ENCODE measurements at places on chromosomes 4 and X.

- no peak for DNase-seq
These were observed 1525.7 kb upstream of the TENM3 start for GRCh38 chr4:180717451-180718033.

GRCh38 chr4:119623025-119623424 lies 5.6 kb downstream of the PDE5A start:
- no peak for DNase-seq

- no peak for DNase-seq
These were observed 22.6 kb downstream of the UVSSA start for GRCh38 chr4:1369479-1370079.

GRCh38 chrX:97267396-97268181 lies 383.9 kb downstream of the RPA4 start:
- DNase-seq, result no peak

DNA sequence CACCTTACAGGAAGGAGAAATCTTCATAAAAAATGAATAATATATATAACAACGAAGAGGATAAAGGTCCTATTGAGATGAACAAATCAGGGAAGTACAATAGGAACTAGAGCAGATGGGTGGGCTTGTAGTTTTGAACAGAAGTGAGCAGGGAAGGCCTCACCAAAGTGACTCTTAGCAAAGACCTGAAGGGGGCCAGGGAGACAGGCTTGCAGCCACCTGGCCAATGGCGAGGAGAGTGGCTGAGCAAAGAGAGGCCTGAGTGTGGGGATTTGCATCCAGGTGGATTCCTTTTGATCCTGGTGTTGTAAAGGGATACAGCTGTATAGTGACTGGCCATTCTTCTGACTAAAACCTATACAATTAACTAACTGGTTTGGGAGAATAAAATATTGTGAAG lies 354.1 kb downstream of the CAMK2D start:
- no peak for DNase-seq

DNA sequence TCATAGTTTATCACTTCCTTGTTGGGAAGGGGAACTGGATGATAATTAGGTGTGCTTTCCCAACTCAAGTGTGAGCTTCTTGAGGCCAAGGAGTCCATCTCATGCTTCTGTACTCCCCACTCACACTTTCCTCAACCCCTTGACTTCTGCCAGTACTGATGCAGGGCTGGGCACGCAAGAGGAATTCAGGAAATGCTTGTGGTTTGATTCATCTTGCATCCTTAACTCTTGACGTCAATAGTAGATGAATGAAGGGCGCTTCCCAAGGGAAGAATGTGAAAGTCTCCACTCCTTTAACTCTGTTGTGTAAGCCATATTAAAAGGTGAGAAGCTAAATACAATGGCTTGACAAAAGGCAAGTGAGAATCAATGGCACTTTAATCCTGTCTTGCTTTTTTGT lies 101.8 kb downstream of the AGTR2 start:
- no peak for DNase-seq

DNA sequence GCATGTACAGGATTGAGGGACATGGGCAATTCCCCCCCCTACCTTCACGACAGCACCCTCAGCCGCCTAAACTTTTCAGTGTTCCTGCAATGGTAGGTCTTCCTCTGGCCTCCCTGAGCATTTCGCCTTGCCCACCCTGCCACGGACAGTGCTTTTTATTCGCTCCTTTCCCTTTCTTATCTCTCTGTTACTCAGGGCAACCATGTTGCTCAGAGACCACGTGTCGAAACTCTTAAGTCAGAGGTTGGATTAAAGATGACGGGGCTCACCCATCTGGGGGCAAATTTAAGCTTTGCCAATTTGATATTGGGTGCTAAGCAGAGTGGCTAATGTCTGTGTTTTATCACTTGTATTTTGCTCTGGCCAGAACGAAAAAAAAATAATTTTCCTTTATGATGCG lies 20.4 kb downstream of the TENM3 start:
- no peak for DNase-seq

- DNase-seq, result no peak
These were observed 24.6 kb upstream of the CD40LG start for GRCh38 chrX:136623396-136623795.

- no peak for DNase-seq
These were observed 164.4 kb downstream of the CXXC4 start for GRCh38 chr4:104330125-104330905.

DNA sequence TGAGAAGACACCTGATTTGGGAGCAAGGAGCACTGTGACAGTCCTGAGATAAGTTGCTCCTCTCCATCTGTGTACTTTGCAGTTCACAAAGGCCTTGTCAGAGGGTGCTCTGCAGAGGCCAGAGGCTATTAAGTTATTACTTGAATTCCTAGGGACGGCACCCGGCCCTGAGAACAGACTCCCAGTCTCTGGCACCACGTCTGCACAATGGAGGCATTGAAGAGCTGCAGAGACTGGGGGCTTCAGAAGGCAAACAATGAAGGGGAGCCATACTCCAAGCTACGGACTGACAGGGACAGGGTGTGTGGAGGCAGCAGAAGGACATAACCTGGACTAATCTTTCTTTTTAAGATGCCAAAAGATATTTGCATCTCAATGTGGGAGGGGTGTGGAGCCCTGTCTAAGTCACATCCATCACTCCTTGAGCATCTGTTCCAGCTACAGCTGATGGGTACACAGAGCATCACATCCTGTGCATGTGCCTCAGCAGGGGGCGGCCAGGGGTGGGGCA lies 11.5 kb downstream of the RASGEF1B start:
- no peak for DNase-seq

DNA sequence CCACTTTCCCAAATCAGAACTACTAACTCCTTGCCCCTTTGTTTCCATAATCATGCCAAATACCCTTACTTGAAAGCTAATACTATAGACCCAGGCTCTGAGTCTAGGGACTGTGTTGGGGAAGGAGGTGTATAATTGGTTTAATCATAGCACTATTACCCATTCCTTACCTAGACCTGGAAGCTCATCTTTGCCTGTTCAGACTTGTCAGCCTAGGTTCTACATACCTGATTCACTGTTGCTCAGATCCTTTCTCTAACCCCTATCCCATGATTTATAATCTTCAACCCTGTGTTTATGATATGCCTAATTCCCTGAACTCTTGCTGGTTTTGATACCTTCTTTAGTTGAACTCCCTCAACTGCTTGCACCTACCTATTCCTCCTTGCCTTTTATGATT lies 123.1 kb upstream of the GRIA3 start:
- no peak for DNase-seq

DNA sequence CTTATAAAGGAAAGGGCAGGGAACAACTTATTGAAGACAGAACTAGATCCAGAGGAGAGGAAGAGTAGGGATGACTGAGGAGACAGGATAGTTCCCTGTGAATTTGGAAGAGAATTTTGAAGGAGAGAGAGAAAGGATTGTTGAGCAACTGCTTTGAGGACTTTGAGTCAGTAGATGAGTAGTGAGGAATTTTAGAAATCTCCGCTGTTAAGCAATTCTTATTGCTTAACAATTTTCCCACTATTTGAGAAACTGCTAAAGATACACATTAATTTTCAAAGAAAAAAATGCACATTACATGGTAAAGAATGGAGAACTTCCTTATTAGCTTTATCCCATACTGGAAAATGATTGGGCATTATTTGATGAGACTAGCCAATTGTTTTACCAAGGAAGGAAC lies 116.3 kb upstream of the NRK start:
- DNase-seq, result no peak

DNA sequence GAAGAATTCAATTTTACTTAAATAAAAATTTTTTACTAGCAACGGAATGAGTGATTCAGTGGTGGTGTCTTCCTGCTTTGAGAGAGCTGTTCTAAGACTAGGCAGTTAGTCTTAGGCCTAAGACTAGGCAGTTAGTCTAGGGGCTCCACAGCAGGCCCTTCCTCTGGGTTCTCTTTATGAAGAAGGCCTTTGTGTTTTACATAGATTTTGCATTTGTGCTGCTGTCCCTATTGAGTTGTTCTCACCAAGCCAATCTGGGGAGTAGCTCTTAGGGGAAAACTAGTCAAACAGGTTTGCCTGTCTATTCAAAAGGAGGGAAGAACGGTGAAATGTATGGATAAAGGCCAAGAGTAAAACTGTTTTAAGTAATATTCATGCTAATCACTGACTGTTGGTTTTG lies 7.6 kb downstream of the UGT8 start:
- no peak for DNase-seq

DNA sequence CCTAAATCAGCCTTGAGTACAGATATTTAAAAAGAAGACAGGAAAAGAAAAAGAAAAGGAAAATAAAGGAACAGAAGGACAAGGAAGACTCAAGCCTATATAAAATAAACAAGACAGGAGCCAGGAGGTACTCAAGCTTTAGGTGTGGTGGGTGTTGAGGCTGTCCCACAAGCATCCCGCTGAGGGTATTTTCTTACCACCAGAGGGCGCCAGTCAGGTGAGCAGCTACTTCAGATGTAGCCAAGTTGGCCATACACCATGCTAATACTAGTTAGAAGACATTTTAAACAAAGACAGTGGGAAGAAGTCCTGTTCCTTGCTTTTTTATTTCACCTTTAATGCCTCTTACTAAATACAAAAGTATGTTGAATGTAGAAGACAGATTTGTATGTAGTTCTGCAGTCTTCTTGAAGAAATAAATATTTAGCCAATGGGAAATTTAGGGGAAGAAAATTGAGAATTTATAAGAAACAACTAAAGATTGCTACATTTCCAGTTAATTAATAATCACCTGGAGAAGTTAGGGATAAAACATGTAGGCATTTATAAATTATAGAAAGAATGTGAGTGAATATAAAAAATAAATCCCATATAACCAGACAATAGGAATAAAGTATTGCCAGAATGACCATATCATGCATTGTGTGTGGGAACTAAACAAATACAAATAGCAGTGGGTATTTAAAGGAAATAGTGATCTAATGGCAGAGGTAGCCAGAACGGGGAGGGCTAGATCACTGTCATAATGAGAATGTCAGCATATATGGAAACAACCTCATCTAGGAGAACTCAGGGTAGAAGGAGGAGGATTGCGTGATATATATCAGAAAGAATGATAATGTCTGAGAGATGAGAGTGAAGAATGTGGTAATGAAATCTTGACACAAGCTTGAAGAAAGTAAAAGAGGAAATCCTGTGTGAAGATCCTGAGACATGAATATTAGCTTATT lies 71.0 kb downstream of the MTHFD2L start:
- peak; percentile 77 for DNase-seq

- DNase-seq, result no peak
These were observed 33.0 kb downstream of the TFDP3 start for GRCh38 chrX:133185119-133185518.

- no peak for DNase-seq
These were observed 94.4 kb downstream of the NHSL2 start for GRCh38 chrX:72005046-72005445.

DNA sequence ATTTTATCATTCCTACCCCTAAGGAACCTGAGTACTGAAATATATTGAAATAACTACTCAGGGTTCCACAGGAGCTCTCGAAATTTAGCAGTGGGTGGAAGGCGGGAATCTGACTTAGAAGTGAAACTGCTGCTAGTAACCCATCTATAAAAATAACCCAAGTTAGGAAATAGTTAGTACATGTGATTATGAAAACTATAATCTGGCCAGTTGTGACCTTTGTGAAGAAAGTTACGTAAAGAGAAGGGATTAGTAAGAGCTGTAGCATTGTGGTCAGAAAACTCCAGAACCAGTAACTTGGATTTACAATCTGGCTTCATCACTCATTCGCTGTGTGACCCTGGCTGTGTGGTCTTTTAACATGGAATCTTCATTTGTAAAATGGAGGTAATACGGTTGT lies 175.5 kb downstream of the RAPGEF2 start:
- DNase-seq, result no peak

DNA sequence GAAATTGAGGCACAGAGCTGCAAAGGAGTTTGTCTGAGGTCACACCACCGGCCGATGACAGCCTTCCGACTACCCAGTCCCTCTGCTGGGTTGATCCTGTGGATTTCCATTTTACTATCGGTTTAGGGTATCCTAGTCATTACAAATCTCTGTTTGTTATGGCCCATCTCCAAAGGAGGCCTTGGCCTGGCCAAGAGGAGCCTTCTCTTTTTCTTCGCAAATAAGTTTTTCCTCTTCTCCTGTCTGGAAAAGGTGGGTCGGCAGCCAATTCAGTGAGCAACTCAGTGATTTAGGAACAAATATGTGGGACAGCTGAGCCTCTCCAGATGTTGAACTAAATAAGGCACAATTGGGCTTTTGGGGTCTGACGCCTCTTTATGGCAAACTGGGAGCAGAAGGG lies 169.2 kb upstream of the RBPJ start:
- no peak for DNase-seq

- no peak for DNase-seq
These were observed 112.2 kb downstream of the AGTR2 start for GRCh38 chrX:116282751-116283150.

- no peak for DNase-seq
These were observed 72.0 kb downstream of the FRMPD4 start for GRCh38 chrX:12210196-12210815.

DNA sequence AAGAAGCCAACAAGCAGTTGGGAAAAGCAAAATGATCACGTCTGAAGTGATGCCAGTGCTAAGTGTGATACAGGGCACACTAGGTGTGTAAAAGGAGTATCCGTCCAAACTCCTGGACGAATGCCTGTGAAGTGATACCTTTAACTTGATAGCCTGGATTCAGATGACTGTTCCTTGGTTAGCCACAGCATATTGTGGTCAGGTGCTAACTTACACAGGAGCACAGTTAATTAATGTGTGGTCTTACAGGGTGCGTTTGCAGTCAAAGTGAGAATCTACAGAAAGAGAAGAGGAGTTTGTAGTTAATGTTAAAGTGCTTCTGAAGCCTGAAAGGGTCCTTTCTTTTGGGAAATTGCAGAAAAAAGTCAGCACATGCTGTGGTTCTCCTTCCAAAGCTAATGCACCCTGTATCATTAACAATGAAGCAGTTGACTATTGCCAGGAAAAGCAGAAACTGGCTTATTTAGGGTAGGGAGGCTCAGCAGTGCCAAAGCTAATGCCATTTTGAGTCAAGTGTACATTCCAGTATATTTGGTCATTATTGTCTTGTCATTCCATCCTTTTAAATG lies 61.1 kb downstream of the DCLK2 start:
- no peak for DNase-seq

GRCh38 chrX:150849486-150849885 lies 49.0 kb downstream of the CD99L2 start:
- DNase-seq, result no peak

- DNase-seq, result peak; percentile 34
These were observed 20.5 kb upstream of the ENPP6 start for GRCh38 chr4:184238072-184238745.

GRCh38 chr4:76882630-76883029 lies 15.3 kb downstream of the SOWAHB start:
- no peak for DNase-seq

DNA sequence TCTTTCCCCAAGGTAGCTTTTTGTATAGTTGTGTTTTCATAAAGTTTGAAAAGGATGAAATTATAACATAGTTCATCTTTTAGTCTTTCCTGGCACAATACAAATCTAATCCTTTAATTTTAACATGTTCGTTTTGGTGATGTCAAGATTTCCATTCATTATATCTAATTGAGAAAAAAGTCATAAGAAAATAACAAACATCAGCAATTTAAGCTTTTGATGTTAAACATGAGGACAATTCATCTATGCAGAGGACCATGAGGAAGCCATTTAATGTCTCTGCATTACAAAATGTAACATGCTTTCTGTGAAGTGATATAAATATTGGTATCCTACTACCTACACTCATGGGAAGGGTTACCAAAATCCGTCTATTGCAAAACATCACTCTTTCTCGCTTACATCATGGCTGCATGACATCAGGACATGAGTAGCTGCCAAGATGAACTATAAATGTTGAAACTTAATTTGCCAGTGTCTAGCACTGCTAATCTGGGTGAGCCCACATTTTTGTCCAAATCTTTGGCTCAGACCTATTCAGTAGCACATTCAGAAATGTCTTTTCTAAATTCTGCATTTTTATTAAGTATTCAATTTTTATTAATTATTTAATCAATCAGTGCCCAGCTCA lies 9.5 kb downstream of the EPGN start:
- no peak for DNase-seq
